SW 1271 (cell line): ENCODE measurements at places on chromosomes 16 and 17.

DNA sequence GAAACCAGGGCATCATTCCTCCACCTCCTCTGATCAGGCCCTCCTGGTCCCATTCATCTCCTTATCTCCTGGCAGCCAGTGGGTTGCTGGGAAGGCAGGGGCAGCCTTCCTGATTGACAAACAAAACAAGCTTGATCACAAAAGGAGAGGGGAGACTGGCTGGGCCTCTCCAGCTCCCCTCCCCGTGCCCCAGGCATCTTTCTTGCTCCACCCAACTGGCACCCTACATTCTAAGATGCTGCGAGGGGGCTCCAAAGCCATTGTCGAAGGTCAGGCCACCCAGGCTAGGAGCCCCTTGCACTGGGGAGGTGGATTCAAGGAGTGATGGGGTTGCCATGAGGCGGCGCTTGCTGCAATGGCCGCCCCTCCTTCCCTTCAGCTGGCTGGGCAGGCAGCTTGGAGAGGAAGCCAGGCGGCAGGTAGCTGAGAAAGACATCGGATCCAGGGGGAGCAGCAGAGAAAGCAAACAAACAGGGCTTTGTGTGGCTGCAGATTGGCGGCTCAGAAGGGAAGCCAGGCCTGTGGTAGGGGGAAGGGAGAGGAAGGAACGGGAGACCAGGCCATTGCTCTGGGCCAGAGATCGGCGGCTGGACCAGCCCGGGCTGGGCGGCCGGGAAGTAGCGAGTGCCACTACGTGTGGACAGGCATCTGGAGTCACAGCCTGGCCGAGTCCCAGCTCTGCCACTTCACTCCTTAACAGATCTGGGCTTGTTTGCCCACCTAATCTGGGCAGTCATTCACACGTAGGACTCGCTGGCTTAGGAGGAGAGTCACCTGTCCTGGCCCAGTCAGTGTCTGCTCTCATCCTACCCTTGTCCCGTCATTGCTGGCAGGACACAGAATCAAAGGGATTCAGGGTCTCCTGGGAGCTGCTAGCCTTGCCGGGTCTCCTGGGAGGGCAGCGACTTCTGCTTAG is 12.3 kb downstream of the RAI1 start:
- peak; percentile 65 for DNase-seq

DNA sequence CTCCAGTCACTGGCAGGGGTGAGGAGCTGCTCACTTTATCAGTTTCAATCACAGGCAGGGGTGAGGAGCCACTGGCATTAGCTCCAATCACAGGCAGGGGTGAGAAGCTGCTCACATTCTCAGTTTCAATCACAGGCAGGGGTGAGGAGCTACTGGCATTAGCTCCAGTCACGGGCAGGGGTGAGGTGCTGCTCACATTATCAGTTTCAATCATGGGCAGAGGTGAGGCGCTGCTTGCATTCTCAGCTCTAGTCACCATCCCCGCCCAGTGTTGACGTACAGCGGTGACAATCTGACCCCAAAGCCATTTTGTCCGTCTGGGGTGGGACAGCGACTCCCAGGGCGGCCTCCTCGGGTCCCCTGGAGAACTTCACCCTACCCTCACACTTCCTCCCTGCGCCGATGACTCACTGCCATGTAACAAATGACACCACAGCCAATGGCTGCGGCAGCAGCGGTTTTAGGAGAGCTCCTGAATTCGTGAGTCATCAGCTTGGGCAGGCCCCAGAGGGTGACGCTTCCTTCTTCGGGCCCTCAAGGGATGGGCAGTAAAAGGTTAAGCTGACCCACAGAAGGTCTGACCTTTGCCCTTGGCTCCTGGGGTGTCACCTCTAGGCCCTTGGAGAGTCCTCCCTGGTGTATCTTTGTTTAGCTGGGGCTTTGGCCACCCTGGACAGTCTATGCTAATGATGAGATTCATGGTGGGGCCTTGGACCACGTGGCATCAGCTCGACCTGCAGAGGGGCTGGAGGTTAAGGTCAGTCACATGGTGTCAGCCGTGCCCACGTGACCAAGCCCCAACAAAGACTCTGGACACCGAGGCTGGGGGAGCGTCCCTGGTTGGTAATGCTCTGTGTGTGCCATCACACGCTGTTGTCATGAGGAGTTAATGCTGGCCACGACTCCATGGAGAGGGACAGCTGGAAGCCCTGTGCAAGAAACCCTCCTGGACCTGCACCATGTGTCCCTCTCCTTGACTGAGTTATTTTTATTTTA is 171.7 kb downstream of the C16orf95 start:
- DNase-seq = no peak

GRCh38 chr17:79441356-79442160 is 169.3 kb downstream of the RBFOX3 start:
- DNase-seq = no peak

DNA sequence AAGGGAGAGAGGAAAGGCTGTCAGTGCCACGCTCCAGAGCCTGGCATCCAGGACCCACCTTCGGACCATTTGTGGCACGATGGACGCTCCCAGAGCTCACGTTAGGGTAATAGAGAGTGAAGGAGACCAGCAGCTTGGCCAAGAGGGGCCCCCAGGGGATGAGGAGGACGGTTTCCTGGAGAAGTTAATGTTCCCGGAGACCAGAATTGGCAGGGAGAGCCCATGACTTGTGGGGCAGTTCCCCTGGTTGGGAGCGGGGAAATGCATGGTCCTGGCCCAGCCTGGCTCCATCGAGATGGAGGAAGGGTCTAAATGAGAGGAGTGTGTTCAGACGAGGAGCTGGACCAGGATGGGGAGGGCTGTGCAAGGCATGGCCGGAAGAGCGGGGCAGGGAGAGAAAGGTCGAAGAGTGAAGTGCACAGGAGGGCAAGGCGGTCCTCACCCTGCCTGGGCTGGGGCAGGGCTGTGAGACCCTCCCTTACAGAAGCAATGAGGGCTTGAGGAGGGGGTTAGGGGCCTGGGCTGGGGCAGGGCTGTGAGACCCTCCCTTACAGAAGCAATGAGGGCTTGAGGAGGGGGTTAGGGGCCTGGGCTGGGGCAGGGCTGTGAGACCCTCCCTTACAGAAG is 2.9 kb upstream of the HIC1 start:
- no peak for DNase-seq

DNA sequence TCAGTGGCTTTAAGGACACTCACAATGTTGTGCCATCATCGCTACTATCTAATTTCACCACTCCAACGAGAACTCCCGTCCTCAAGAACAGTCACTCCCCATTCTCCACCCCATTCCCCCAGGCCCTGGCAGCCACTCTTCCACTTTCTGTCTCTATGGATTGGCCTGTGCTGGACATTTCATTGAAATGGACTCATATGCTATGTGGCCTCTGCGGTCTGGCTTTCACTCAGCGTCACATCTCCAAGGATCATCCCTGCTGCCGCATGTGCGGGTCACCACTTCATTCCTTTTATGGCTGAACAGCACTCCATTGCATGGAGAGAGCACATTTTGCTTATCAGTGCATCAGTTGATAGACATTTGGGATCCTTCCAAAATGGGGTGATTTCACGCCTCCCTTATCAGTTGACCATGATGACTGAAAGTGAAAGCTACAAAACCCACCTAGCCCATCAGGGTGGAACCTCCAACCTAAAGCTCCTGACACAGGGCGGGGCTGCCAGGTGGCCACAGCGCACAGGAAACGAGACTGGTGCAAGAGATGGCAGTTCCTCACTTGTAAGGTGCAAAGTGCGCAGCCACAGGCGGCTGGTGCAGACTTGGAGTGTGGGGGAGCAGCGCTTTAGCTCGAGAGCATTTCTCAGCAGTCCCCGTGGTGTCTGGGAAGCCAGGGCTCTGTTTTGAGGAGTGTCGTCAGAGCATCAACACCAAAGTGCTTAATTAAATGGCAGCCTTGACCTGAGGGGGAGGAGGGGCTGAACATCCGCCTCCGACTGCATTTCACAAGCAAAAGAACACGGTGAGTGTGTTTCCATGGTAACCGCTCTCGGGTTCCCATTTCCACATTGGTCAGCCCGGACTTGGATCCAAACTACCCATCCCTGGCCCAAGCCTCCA is 23.8 kb downstream of the COTL1 start:
- no peak for DNase-seq

DNA sequence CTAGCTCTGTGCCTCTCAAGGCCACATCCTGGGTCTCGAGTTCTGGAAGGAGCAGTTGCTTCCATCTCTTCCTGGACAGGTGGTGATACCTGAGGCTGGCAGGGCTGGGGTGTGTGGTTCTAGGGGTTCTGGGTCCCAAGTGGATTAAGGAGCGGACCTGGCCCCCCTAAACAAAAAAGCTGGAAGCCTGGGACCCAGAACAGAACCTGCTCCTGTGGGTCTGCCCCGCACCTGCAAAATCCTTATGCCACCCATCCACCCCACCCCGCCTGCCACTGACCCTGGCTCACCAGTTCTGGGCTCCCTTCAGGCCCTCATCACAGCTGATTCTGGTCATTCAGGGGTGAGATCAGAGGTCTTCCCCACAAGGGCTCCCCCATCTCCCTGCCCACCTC is 44.8 kb downstream of the ADCY7 start:
- no peak for DNase-seq

DNA sequence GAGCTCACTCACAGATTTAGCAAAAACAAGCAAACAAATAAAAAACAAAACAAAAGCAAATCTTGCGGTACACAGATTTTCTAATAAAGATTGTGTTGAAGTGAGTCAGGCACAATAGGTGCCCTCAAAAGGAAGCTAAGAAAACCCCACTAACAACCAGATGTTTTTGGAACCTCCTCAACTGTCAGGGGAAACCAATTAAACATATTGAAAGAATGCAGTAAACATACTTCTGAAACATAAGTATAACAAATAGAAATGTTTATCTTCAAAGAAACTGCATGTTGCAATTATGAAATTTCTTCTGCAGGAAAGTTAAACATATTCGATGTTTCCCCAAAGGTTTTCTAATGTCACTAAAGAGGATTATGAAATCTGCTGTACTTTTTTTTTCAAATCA is 110.5 kb upstream of the CORO6 start:
- DNase-seq = peak; percentile 56

- DNase-seq = no peak
These were observed 277.0 kb downstream of the NPIPA8 start for GRCh38 chr16:18059577-18059976.

DNA sequence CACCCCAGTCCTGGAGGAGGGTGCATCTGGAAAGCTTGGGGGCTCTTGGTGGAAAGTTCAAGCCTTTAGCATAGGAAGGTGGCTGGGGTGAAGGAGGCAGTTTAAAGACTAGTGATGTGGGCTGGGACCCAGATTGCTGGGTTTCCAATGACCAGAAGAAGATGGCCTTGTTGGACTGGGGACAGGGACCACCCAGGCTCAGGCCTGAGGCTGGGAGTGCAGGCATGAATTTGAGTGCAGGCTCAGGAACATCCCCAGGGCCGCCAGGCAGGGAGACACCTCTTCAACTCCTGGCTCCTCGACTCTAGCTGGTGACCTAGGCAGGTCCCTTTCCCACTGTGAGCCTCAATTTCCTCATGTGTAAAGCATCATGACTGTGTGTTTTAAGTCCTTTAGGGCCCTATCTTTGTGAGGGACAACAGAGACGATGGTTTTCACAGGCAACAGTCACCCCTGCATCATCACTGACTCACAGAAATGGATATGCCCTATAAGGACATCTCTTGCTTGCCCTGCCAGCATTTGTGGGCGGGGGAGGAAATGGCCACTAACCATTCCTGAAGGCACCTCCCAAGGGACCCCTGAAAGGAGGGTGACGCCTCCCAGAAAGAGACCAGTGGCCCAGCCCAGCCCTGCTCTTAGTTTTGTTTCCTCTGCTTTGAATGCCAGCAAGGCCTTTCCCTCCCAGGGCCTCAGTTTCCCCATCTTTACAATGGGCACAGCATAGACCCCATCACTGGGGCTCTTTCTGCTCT is 11.1 kb downstream of the NLRC5 start:
- no peak for DNase-seq

DNA sequence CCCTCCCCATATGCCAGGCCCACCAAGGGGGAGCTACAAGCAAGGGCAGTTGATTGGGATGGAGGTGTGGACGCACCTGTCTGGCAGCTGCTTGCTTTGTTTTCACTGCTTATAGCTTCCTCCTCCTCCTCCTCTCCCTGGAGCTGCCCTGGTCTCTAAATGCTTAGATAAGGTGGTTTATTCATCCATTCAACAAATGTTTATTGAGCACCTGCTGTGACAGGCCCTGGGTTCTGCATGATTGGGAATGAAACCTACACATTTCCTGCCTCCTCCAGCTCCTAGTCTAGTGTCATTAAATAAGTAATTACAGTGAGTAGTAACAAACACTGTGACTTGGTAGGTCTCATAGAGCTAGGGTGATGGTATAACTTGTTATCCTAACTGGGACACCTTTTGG is 17.4 kb upstream of the MAP3K14 start:
- no peak for DNase-seq

GRCh38 chr17:7833011-7833794 is 814 bp upstream of the KDM6B start:
- no peak for DNase-seq

DNA sequence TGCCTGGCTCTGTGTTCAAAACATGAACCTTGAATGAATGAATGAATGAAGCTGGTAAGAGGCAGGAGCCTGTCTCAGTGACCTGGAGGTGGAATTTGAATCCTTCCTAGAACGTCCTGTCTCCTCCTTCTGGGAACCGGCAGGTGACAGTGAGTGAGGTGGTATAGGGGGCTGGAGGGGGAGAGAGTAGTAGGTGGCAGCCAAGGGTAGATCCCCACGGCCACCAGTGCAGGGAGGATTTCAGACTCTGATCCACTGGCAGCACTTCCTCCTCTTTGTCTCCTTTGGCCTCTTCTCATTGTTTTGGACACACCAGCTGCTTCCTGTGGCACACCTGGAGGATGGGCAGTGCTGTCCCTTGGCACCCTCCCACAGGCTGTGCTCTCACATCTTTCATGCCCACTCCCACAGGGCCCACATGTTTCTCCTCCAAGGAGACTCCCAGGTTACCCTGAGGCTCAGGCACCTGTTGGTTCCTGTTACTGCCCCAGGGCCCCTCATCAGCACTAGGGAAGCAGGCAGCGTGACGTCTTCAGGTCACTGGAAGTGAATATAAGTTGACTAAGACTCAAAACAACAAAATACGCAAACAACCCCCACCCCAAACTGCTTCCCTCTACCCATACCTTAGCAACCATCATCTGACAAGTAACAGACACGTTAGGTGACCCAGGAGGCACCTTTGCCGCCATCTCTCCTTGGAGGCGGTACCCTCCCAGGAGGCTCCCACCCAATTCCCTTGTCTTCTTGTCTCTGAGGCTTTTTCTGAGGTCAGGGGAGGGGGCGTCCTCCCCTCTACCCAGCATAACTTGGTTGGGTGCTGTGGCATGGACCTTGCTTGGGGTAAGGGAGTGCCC is 84.6 kb downstream of the N4BP1 start:
- DNase-seq = no peak

DNA sequence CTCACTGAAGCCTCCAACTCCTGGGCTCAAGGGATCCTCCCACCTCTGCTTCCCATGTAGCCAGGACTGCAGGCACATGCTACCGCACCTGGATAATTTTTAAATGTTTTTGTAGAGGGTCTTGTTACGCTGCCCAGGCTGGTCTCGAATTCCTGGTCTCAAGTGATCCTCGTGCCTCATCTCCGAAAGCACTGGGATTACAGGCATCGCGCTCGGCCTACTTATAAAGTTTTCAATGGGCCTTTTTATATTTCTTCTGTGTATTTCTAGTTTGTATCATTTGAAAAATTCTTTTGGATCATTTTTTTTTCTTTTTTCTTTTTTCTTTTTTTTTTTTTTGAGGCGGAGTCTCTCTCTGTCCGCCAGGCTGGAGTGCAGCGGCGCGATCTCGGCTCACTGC is 7.3 kb upstream of the TLCD3A start:
- no peak for DNase-seq
